Stimulated activated CD4-positive, alpha-beta T cell treated with anti-CD3 and anti-CD28 coated beads, Interleukin-2, amount 100 ng/mL, for 48 hours (primary cell): ENCODE measurements at places on chromosomes 11 and 22.

DNA sequence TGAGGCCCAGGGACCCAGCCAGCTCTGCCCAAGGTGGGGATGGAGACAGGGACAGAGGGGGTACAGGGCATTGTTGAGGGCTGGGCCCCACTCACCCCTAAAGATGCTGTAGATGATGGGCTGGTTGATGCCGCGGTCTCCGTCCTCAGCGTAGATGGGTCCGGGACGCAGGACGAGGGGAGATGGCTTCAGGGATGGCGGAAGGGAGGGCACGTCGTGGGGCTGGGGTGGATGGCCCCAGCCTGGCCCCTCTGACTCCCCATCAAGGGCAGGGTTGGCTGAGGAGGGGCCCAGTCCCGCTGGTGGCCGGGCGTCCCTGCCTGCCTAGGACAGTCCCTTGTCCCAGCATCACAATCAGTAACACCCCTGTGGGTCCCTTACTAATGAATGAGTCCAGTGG lies 4.5 kb upstream of the IRF7 start:
- DNase-seq, result no peak

DNA sequence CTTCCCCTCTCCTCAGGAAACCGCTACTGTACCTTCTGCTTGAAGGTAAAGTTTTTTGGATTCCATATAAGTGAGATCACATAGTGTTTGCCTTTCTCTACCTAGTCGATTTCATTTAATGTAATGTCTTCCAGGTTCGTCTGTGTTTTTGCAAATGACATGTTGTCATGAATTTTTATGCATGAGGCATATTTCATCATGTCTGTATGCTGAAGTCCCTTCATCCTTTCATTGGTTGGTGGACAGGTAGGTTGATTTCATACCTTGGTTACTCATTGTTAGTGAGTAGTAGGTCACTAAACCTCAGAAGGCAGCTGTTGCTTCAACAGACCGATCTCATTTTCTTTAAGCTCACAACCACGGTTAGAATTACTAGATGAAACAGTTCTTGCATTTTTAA lies 60.3 kb downstream of the LRRC74B start:
- DNase-seq, result no peak

- no peak for DNase-seq
Observed at GRCh38 chr11:105609341-105609781, 512 bp upstream of the GRIA4 start.

DNA sequence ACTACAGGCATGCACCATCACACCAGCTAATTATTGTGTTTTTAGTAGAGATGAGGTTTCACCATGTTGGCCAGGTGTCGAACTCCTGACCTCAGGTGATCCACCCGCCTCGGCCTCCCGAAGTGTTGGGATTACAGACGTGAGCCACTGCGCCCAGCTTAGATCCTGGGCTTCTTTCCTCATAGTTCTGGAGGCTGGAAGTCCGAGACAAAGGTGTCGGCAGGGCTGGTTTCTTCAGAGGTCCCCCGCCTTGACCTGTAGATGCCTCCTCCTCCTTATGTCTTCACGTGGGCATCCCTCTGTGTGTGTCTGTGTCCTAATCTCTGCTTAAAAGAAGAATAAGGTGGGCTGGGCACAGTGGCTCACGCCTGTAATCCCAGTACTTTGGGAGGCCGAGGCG lies 44.2 kb upstream of the FBLN1 start:
- no peak for DNase-seq

DNA sequence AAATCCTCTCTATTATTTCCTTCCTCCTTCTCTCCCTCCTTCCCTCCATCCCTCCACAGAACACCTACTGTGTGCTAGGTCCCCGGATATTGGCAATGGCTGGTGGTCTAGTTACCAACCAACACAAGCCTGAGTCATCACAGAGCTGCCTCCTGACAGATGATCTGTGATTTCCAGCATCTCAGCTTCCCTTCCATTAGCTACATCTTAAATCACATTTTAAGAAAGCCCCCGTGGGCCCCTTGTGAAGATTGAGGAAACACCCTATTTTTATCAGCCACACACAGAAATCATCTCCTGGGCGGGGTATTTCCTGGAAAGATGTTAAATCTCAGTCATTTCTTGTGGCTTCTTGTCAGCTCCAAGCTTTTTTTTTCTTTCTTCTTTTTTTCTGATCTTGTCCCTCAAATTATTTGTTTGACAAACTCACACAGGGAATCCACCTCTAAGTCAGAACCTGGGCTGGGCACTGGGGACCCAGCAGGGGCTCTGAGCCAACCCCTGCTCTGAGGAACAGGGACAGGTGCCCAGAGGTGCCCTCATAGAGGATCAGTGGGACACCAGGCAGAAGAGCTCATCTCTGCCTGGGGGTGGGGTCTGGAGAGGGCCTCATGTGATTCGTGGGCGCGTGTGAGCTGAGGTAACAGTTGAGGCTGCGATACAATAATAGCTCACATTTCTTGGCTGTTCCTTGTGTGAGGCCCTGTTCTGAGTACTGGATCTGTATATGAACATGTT lies 42.4 kb downstream of the CACNA1I start:
- DNase-seq, result no peak

DNA sequence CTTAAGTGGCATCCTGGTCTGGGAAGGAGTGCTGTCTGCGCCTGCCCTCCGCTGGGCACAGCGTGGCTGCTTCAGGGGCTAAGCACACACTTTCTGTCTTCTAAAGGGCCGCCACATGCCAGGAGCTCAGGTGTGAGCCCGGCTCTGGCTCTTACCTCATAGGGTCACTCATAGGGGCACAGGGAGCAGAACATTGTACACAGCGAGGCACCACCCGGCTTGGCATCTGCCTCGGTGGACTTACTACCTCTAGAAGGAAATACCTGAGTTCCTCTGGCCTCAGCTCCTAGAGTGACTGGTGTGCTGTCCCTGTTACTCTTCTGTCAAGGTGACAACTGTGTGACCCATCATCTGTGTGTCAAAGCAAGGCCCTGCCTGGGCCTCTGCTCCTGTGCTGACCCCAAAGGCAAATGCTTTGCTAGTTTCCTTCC lies 13.4 kb downstream of the NEAT1 start:
- DNase-seq, result no peak

DNA sequence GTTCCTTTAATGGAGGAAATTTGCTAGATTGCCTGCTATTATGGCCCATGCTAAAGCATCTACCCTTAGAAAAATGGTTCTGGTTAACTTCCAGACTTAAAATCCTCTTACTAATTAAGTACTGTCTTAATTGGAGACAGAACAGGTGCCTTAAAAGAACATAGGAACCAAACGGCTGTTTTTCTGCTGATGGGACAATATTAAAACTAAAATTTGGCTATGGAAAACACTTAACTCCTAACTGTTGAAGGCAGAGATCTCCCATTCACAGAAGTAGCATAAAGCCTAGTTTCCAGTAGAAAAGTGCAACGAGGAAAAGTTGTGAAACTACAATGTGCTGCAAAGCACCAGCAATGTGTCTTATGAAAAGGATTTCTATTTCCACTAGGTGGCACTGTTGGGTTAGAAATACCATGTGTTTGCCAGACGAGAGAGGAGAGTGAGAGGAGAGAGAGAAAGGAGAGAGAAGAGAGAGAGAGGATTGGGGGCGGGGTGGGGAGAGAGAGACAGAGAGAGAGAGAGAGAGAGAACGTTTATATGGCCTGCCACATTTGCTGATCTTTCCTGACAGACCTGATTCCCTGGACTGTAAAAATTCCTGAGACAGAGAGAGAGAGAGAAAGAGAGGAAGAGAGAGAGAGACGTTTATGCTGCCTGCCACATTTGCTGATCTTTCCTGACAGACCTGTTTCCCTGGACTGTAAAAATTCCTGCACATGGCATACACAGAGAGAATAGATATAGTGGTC lies 51.5 kb downstream of the FAM181B start:
- no peak for DNase-seq

GRCh38 chr11:120571476-120571875 lies 59.9 kb downstream of the GRIK4 start:
- no peak for DNase-seq

GRCh38 chr11:62713343-62713742 lies 5.9 kb downstream of the GNG3 start:
- no peak for DNase-seq

DNA sequence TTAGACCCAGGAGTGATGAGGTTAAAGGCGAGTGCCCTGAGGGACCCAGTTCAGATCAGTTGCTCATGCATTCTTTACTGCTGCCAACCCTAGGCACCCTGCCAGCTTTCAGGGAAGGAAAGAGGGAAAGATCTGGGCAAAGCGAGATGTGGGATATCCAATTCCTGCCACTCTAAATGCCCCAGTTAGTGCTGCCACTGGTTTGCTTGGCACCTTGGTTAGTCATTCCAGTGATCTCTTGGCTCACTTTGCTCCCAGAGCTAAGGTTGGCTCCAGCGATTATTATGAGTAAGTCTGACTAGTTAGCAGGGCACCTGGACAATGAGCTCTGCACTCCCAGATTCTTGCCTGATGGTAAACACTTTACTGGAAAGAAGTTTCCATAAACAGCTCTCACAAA lies 85.0 kb downstream of the INSC start:
- DNase-seq, result no peak

GRCh38 chr22:42869888-42870480 lies 12.9 kb upstream of the ARFGAP3 start:
- no peak for DNase-seq

GRCh38 chr11:35822815-35823495 lies 120.9 kb upstream of the LDLRAD3 start:
- no peak for DNase-seq

- DNase-seq, result no peak
Observed at GRCh38 chr11:80173371-80174136, 732.7 kb upstream of the TENM4 start.

GRCh38 chr11:102600666-102601065 lies 24.5 kb downstream of the MMP20 start:
- DNase-seq, result no peak

DNA sequence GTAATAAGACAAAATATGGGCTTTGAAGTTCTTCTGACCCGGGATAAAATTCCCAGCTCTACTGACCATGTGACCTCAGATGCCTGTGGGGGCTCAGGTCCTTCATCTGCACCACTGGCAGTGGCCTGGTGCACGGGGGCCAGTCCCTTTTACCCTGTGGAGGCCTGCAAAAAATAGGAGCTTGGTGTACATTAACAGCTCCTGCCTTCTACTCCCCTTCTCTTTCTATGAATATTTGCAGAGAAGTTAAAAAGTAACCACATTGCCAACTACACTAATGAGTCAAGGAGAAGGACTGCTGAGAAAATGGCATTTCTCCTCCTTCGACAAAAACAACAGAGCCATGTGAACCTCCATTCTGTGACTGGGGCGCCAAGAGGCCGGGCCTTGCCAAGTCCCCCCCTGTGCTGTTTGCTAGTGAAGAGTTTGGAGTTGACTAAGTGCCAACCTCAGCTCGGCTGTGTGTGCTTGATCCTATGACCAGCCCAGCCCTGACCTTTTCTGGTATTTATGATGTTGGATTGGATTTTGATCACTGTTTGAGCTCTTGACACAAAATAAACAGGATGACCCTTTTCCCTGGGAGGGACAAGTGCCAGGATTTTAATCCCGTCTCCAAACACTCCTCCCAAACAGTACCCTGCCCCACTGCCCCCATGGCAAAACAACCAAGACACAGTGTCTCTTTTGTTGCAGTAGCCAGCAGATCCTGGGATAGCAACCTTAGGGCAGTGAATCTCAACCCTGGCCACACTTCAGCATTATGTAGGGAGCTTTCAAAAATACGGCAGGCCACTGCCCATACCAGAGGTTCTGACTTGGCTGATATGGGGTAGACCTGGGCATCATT lies 380.1 kb downstream of the LARGE1 start:
- no peak for DNase-seq

DNA sequence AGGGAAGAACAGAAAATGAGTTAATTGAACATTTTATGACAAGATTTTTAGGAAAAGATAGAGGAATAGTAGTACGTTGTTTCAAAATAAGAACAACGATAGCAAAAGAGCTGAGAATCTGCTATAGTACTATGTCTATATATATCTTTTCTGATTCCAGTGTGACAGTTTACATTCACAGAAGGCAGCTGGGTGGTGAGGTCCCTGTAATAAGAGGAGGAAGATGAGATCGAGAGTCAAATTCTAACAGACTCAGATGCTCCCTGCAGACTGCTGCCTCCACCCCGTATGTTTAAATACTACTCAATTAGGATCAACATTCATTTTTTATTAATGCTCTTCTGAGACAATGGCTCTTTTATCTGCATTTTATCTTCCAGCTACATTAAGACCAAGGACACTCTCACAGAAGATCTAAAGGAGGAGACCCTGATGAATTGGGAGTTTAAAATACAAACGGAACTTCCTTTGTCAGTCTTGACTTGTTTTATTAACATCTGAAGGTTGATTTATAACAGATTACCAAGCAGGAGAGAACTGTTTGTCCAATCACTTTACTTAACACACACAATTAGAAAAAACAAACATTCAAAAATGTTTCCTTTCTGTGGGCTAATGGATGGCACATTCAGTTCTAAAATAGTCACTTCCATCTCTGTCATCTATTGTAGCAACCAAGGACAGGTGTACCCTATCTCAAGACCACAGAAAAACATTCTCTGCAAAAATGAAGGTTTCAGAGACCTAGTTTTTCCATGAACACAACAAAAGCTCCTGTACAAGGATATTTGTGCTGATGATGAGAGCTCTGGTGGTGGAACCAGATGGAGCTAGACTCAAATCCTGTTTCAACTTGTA lies 240.2 kb downstream of the CADM1 start:
- DNase-seq, result no peak

DNA sequence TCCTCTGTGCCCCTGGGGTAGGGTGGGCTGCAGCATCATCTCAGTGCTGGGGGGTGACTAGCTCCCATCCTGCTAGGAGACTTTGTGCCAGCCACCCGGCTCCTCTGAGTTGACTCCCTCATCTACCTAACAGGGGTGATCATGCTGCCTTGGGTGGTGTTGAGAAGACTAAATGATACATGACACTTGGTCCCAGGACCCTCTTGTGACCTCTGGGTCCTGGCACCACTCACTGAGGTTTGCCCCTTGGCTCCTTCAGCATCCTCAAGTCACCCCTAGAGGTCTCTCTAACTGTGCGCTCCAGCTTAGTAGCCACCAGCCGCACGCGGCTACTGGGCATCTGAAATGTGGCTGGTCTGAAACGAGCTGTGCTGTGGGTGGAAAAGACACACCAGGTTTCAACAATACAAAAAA lies 72.1 kb downstream of the LRRC32 start:
- no peak for DNase-seq

DNA sequence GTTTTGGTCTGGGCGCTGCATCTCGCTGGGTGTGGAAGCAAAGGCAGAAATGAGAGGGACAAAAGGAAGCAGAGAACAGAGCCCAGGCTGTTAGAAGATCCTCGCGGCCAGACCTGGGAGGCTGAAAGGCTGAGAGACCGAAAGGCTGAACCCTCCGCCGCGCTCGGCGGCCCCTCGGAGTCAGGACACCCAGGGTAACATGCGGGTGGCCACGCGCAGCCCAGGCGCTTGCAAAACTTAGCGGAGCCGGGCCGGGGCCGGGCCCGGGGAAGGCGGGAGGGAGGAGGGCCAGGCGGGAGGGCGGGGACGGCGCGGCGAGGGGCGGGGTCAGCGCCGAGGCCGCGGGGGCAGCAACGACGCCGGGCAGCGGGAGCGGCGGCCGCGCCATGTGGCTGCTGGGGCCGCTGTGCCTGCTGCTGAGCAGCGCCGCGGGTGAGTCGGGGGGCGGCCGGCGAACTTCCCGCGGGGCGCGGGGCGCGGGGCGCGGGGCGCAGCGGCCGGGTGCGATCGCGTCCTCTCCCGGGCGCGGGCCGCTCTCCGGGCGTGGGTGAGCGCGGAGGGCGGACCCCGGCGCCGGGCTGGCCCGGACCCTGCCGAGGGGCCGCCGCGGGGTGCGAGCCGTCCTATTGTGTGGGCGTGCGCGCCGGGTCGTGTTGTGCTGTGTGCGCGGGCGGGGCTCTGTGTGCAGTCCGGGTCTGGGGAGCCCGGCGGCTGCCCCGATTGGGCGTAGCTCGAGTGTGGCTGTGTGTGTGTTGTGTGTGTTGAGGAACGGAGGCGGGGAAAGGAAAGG lies at the start of gene LDLRAD3:
Gene LDLRAD3, plus strand, starts transcription at position 350 of the 790 bp plus-strand sequence. Its CDS starts 37 bp downstream, at position 387.
- DNase-seq, result peak; percentile 41

- no peak for DNase-seq
Observed at GRCh38 chr11:118415739-118416068, 14.3 kb downstream of the ATP5MG start.
